ENCODE measurements at places on chromosomes 12 and 14.

DNA sequence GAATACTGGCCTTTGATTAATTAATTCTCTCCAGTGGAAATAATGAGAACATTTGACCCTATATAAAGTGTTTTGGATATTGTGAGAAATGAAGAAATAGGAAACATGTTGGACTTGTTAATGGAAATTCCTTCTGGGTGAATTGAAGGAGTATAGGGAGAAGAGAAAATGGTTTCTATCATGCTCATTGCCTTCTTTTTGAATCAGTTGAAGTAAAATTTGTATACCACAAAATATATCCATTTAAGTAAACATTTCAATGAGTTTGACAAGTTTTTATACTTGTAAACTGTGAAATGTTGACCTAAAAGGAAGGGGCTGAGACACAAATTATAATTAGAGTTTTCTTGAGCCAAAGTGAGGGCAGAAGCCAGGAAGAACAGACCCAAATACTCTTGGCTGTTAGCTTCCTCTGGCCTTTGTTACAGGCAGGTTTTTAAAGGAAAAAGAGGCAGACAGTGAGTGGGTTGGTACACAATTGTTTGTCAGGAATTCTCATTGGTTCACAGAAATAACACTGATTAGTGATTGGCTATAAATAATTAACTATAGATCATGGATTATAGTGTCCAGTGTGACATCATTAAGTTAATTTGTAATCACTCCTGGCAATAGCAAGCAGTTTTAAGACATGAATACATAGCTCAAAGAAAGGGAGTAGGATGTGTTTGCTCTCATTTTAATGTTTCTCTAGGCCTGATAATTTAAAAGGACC, 826 bp downstream of the ZNF705A start:
- DNase-seq = no peak

DNA sequence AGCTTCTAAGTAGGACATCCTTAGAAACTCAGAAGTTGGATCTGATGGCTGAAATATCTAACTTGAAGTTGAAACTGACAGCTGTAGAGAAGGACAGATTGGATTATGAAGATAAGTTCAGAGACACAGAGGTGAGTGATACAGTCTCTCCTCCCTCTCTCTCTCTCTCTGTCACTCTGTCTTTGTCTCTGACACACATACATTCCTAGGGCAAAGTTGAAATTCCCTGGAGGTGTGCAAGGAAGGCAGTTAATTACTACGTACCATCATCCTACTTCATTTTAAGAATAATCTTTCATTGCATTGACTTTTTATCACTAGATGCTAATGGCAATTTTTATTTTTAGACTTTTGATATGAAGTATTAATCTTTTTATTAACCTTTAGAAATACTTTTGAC, 46.2 kb upstream of the REP15 start:
- no peak for DNase-seq

- no peak for DNase-seq
Measured at GRCh38 chr12:42603246-42603990, 13.9 kb upstream of the PRICKLE1 start.

GRCh38 chr12:106088811-106089485, 49.8 kb downstream of the NUAK1 start:
- no peak for DNase-seq

GRCh38 chr14:54572316-54572715, 5.4 kb downstream of the SAMD4A start:
- DNase-seq = no peak

GRCh38 chr14:92160619-92161018, 38.9 kb downstream of the CPSF2 start:
- DNase-seq = no peak

DNA sequence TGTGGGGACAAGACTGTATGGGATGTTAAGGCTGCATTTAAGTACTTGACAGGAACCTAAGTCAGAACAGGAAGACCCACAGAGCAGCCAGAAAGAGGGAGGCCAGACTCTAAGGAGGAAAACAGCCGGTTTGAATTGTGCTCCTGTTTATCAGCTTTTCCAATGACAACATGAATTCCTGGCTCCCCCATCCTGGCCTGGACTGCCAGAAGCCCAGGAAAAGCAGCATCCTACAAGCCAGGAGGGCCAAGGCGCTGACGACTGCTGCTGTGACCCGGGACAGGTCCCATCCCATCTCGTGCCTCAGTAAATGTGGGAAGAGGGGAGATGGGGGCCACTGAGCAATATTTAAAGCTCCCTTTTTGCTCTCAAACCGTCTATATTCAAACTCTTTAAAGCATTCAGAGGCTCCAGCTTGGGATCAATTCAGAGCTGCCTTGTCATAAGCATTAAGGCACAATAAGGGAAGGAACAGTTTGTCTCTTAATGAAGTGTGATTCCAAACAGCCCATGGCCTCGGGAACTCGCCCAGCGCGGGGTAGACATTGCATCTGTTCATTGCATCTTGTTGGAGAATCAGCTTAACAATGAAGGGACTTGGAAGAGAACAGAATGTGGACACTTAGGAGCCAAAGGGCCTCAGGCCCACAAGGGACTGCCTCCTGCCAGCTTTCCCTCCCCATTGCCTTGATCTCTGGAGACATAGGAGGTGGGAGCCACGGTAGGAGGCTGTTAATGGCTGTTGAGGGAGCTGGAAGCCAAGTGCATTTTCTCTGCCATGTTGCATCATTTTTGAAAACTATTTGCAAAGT, 49.6 kb downstream of the CMKLR1 start:
- DNase-seq = peak; percentile 52

DNA sequence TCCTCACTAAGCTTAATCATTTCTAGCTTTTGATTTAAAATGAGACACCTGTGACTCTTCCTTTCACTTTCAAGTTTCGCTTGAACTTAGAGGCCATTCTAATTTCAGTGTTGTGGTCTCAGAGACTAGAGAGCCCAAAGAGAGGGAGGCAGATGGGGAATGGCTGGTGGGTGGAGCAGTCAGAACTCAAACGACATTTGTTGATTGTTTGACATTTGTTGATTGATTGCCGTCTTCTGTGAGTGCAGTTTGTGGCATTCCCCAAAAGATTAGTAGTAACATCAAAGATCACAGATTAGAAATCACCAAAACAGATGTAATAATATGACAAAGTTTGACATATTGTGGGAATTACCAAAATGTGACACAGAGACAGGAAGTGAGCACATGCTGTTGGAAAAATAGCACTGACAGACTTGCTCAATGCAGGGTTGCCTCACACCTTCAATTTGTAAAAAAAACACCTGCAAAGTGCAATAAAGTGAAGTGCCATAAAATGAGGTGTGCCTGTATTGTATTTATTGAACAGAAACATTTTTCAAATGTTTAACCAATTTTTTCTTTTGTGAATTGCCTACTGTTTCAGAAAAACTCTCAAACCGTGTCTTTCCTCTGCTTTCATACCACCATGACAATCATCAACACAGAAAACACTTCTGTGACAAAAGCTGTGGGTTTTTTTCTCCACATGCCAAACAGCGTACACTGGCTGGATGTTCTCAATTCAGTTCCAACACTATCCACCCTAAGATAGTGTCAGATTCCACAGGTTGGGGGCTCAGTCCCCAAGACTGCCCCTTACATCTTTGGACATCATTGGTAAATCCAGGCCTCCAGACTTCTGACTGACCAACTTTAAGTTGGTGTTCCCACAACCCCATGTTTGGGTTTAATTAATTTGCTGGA, 376.3 kb upstream of the RGS6 start:
- no peak for DNase-seq

DNA sequence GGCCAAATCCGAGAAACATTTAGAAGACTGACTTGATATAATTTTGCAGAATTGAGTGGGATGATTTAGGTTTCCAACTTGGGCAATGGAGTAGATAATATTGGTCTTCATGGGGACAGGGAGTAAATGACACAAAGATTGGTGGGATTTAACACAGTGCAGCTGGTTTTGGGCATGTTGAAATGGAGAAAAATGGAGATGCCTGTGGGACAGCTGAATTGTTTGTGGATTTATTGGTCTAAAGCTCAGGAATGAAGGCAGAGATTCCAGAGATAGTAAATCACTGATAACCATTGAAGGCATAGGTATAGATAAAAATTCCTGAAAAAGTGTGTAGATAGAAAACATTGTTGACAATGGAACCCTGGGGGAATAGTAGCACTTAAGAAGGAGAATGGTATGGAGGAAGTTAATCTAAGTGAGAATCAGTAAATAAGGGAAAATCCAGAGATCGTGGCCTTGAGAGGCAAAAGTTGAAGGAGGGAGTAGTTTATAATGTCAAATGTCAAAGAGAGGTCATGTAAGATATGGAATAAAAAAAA, 120.9 kb upstream of the ATP2B1 start:
- no peak for DNase-seq

- no peak for DNase-seq
Measured at GRCh38 chr12:62268956-62269355, 8.8 kb downstream of the USP15 start.

DNA sequence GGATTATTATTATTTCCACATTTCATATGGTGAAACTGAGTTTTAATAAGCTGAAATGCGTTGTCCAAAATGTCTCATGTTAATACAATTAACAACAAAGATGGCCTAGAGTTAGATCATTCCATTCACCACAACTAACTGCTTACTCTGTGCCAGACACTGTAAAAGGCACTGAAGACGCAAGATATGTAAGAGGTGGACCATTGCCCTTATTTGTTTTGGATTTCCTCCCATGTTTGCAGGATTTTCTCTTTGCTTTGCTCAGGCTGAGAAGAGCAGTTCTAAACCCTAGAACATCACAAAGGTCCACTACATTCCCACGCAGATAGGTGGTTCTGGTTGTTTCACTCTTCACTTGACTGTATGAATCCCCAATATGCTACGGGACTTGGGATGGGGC, 324.4 kb upstream of the KITLG start:
- no peak for DNase-seq

DNA sequence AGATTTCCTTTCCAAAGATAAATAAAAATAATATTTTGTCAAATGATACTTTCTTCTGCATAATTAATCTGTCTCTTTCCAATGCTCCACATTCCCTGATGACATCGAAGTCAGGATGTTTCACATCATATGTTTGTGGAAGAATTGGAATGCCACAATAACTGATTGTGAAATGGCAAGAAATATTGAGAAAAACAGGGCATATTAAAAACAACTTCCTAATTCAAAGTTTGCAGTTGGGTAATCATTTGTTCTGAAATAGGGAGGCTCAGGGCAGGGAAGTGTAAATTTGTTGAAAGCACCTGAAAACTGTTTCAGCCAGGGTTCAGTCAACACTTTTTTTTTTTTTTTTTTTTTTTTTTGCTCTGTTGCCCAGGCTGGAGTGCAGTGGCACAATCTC, 50.7 kb downstream of the BCAT1 start:
- no peak for DNase-seq

DNA sequence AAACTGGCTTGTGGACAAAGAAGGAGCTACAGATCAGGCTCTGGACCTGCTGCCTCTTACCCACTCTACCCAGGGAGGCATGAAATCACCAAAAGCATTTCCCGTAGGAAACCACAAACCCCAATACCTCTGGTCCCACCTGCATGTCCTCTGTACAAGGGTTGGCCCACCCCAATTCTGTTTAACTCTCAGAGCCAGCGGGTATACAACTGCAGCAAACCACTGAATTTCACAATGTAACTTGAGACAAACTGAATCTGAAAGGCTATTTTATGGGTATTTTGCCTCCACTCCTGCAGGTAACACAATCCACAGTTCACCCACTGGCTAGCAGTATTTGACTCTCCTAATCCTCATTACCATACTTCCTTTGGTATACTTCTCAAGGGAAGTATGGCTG, 16.5 kb downstream of the SIX1 start:
- DNase-seq = no peak

DNA sequence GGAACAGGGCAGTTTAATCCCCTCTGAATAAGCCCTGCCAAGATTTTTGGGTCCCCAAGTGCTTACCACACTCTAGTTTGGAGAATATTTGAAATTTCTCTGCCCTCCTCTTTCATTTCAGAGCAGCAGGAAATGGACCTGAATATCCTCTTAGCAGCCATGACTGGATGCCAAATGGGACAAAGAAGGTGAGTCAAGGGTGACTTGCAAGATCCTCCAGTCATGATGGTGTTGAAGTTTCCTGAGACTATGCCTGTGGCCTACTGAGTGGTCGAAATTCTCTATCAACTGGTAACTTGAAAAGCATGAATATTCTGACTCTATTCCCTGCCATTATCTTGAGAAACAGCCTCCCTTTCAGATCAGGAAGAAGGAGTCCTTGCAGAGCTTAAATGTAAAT, 1674.7 kb upstream of the SEL1L start:
- no peak for DNase-seq

GRCh38 chr14:101972126-101972866, 7.9 kb downstream of the DYNC1H1 start:
- DNase-seq = peak; percentile 90

DNA sequence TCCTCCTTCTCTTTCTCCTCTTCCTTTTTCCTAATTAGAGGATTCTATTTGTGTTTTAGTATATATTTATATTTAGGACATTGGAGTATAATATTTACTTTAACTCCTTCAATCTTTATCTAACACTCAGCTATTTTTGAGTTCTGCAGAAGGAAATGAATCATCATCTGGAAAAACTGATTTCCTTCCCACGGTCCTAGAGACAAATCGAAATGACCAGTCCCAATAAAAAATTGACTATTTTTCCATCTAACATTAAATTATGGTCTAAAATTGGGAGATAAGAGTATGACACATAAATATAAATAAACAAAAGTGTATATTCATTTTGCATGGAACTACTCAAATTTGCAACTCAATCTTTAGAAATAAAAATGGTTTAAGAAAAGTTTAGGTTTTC, 167.4 kb downstream of the TMTC3 start:
- DNase-seq = no peak

GRCh38 chr12:34244608-34245007, 222.3 kb downstream of the ALG10 start:
- DNase-seq = no peak

DNA sequence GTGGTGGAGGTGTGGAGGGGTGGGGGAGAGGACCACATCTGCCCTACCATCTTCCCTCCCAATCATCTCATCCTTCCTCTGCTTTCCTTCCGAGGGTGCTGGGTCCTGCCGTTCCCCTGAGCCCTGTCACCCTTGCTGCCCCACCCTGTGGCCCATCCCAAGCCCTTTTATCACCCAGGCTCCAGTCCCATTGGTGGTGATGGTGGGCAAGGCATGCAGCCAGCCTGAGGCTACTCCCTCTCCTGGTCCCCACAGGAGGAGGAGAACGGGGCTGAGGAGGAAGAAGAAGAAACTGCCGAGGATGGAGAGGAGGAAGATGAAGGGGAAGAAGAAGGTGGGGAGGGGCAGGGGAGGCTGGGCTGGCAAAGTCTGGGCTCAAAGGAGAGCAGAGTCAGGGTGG, 2.7 kb upstream of the LAG3 start:
- DNase-seq = no peak

DNA sequence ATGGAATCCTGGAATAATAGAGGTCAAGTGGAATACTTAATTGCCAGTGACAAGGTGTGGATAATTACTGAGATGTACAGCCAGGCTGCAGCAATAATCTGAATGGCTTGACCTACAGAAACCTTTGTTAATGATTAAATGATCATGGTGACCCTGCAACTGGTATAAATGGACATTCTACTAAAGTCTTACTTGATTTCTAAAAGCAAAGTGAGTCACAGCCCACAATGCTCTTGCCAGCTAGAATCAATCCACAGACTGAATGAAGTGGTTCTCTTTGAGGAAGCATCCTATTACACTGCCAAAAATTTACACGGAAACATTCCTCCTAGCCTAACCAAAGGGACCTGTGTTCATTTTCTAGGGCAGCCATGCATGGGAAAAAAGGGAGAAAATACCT, 518.5 kb downstream of the SOX5 start:
- no peak for DNase-seq

GRCh38 chr12:95440401-95440800, 33.6 kb upstream of the METAP2 start:
- DNase-seq = no peak

Measured in gastrocnemius medialis (tissue), 4 donors.